IPS DF 19.7 (cell line): ENCODE measurements at places on chromosomes 7 and 10.

- DNase-seq = no peak
These were observed 52.7 kb upstream of the APBB1IP start for GRCh38 chr10:26385443-26385842.

- no peak for DNase-seq
These were observed 35.7 kb downstream of the GFRA1 start for GRCh38 chr10:116237260-116237659.

DNA sequence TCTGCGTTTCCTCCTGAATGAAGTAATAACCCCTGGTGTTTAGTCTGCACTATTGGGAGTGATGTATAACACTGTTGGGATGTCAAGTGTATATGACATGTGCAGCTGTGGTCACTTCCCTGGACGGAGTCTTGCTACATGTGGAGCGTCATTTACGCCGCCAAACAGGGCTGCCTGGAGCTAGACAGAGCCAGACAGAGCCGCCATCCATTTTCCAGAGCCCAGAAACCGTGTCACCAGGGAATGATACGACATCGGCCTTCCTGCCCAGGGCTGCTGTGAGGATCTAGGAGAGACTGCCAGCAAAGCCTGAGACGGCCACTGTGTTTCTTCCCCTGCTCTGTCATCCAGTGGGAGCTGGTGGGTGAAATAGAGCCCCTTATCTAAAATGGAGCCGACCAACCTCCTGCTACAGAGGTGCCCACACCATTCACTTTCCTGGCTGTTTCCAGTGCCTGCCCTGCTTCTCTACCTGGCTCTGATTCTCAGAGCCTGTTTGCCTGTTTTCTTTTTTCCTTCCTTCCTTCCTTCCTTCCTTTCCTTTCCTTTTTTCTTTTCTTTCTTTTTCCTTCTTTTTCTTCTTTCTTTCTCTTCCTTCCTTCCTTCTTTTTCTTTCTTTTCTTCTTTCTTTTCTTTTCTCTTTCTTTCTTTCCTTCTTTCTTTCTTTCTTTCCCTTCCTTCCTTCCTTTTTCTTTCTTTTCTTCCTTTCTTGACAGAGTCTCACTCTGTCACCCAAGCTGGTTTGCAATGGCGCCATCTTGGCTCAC lies 13.3 kb upstream of the FGFR2 start:
- DNase-seq = no peak

GRCh38 chr7:17769918-17770317 lies 170.4 kb downstream of the SNX13 start:
- DNase-seq = no peak

DNA sequence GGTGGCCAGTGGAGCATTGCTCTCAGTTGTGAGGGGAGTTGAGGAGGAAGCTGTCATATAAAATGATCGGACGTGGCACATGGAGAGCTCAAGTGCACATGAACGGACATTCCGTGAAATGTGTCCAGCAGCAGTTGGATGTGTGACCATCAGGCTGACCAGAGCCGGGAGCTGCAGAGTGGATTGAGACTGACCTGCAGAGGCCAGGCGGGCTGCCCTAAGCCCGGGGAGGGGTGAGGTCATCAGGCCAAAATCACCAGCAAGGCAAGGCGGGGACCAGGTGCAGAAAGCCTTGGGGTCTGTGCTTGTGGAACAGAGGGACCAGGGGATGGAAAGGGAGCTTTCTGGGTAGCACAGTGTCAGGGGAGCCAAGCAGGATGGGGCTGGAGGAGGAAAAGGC lies 279.5 kb downstream of the CELF2 start:
- DNase-seq = no peak

- DNase-seq = no peak
These were observed 269.6 kb upstream of the ZMIZ1 start for GRCh38 chr10:78798976-78799730.

DNA sequence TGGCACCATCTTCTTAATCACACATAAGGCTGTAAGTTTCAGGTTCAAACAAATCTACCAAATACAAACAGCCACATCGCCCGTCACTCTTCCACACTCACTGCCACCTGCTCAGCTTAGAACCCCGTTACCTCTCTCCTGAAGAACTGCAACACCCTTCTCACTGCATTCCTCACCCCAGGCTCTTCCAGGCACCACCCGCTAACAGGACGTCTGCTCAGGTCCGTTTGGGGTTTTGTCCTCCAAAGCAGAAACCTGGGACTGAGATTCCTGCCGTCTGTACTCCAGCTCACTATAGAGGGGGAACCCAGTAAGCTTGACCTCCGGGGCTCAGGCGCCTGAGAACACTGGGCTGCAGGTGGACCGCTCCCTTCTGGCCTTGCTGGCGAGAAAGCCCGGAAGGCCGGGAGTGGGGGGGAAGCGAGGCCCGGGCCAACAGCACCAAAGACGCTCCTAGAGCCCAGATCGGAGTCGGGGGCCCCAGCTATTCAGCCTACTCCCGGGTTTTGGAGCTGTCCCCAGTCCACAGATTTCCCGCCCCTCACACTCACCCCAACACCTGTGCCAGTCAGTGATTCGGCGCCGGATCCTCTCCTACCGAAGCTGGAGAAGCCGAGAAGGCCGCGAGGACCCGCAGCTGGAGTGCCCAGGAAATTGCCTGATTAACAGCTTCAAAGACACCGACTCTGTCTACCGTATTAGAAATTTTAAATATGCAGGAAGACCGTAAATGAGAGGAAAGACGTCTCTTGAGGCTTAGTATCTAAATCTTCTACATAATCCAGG lies at the start of gene AP3M1:
AP3M1 (minus strand) TSS at position 625 of the 786 bp plus-strand sequence. CDS start 12,449 bp downstream, outside the sequence.
- DNase-seq = peak; percentile 80

GRCh38 chr10:2392145-2392812 lies 655.0 kb upstream of the ADARB2 start:
- no peak for DNase-seq

GRCh38 chr7:141166926-141167325 lies 93.1 kb downstream of the TMEM178B start:
- DNase-seq = no peak

- no peak for DNase-seq
These were observed 18.3 kb upstream of the CPXM2 start for GRCh38 chr10:123909866-123910265.

GRCh38 chr10:32144817-32145688 lies 88.8 kb upstream of the KIF5B start:
- no peak for DNase-seq

- no peak for DNase-seq
These were observed 356.9 kb downstream of the ARL4A start for GRCh38 chr7:13044309-13044708.

GRCh38 chr7:138982204-138982623 lies 1.0 kb upstream of the KIAA1549 start:
- DNase-seq = no peak

- no peak for DNase-seq
These were observed 72.8 kb upstream of the MPP7 start for GRCh38 chr10:28375399-28376354.

- no peak for DNase-seq
These were observed 244.4 kb upstream of the SLC26A5 start for GRCh38 chr7:103690242-103690974.

DNA sequence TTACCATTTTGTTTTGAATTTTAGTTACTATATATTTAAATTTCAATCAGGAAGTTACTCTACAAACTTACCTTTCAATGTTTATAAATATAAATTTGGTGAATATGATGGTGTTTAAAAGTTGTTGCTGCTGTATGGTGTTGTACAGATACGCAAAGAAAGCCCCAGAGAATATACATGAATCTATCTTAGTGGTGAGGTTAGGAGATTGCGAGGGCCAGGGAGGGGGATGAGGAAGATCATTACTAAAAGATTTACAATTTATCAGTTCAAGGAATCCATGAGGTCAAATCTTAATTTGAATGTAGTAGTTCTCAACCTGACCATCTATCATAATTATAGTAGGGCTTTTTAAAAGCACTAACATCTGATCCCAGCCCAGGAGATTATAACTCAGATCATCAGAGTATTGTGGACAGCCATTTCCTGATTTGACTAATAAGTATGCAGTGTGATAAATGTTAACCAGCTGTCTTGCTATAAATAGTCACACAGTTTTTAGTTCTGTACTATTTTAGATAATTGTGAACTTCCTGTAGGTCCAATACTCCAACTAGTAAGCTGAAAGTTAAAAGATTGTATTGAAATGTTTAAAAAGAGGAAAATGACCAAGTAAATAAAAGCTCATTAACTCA lies 23.6 kb downstream of the FAM3C start:
- no peak for DNase-seq

DNA sequence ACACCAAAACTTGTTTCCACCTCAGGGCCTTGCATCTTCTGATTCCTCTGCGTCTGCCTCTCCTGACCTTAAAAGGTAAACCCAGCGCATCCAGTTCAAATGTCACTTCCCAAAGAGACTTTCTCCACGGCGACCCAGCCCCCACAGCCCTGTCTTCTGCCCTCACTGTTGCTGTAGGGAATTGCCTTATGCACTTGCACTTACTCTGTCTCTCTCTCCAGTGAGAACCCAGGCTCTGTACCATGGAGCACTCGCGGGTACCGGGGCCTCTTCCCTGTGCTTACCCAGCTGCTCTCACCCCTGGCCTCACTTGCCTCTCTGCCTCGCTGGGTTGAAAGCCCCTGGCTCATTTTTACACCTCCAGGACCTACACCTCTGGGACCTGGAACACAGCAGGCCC lies 48.4 kb downstream of the AOC1 start:
- DNase-seq = no peak

DNA sequence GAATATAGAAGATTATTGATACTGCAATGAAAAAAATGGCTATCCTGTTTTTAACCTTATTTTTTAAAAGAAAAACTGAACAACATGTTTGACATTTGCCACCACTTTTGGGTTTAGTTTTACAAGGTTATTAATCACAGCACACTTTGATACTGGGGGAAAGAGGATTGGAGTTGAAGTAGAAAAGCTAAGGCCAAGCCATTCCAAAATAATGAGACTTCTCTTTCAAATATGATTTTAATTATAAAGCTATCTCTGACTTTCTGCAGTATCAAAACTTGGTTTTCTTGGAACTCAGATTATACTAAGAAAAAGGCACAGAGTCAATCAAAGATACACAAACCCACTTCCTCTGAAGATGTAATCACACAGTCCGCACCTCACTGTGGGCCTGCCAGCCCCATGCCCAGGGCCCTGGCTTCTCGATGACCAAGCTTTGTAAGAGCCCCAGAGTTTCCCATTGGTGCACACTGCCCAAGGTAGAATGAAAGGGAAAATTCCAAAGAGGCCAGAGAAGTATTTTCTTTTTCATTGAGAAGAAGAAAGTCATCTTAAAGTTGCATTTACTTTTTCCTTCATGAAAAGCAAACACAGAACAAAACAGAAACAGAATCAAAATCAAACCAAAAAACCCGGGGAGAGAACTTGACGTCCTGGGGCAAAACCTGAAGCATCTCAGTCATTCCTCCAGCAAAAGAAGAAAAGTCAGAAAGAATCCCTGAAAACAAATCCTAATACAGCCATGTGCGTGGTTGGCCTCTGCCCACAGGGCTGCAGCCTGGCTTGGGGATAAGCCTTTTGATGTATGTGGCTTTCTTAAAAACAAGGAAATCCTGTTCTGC lies 187.7 kb upstream of the KLF6 start:
- DNase-seq = no peak
